ENCODE measurements at places on chromosomes 6 and 20.

GRCh38 chr6:167396068-167396658 is 71.3 kb downstream of the TTLL2 start:
- DNase-seq, result no peak

DNA sequence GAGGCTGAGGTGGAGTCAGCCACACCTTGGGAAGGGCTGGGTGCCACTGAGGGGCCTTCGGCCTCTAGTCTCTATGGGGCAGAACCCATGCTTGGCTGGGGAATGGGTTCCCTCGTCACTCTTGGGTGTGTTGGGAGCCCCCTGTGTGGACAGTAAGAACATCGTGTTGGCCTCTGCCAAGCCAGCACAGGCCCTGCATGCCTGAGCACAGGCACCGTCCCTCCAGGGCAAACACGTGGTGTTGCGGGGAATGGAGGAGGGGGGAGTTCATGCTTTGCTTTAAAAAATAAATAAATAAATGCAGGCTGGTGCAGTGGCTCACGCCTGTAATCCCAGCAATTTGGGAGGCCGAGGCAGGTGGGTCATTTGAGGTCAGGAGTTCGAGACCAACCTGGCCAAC is 63.0 kb downstream of the EZR start:
- no peak for DNase-seq

DNA sequence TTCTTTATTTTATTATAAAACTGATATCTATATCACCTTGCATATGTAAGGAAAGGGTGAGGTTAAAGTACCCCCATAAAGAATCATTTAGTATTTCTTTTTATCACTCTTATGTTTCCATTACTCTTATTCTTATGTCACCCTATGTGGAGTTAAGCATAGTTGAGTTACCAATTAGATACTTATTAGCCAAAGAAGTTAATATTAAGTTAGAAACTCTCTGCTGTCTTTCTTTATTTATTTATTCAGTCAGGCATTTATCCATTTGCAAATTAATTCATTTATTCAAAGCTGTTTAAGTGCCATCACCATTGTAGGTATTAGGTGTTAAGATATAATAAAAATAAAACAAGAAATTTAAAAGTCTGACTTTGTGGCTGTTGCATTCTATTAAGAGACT is 1279.1 kb upstream of the CITED2 start:
- no peak for DNase-seq

- no peak for DNase-seq
These were observed 27.1 kb upstream of the FBXO9 start for GRCh38 chr6:53038141-53038540.

DNA sequence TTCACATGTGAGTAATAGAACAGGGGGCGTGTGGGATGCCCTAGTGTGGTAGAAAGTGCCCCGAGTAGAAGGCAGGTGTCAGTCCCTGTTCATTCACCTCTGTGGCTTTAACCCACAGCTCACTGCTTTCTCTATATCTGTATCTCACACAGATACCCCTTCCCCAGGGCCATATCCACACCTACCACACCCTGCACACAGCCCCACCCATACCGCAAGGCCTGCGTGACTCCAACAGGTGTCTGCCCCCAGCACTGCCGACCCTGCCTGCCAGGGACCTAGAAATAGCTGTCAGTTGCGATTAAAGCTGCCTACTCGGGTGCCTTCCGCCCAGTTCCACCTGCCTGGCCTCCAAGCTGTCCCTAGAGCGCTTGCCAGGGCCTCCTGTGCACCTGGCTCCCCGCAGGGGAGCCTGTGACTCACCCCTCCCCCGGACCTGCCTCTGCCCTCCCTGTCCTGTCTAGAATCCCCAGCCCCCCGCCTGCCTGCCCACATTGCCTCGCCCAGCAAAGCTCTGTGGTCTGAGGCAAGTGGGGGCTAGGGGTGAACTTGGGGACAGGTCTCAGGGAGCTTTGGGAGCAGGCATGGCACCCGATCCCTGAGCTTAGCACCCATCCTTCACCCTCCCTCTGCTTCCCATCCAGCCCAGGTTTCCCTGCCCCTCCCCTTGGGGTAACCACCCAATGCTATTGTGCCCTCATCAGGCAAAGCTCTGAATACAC is 38.3 kb upstream of the ID1 start:
- peak; percentile 21 for DNase-seq

- no peak for DNase-seq
These were observed 19.3 kb downstream of the DOP1A start for GRCh38 chr6:83086751-83087150.

GRCh38 chr6:157403686-157404051 is 22.7 kb downstream of the ZDHHC14 start:
- DNase-seq, result no peak

- DNase-seq, result peak; percentile 5
These were observed 12.2 kb downstream of the TOP1 start for GRCh38 chr20:41040855-41041254.

DNA sequence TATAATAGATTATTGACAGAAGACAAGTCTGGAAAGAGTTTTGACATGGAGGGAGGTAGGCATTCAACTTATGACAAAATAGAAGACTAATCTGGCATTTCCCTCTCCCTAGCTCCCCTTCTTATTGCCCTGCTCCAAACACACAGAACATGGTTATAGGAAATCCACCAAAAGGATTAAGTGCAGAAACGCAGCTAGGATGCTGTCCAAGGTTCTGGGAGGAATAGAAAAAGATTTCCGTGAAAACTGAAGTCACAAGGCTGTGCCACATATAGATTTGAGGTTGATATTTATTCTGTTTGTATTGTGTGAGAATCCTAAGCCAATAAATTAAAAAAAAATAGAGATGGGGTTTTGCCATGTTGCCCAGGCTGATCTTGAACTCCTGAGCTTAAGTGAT is 107.9 kb upstream of the MAP3K7 start:
- DNase-seq, result no peak

GRCh38 chr6:75932067-75932466 is 140.4 kb downstream of the IMPG1 start:
- no peak for DNase-seq

DNA sequence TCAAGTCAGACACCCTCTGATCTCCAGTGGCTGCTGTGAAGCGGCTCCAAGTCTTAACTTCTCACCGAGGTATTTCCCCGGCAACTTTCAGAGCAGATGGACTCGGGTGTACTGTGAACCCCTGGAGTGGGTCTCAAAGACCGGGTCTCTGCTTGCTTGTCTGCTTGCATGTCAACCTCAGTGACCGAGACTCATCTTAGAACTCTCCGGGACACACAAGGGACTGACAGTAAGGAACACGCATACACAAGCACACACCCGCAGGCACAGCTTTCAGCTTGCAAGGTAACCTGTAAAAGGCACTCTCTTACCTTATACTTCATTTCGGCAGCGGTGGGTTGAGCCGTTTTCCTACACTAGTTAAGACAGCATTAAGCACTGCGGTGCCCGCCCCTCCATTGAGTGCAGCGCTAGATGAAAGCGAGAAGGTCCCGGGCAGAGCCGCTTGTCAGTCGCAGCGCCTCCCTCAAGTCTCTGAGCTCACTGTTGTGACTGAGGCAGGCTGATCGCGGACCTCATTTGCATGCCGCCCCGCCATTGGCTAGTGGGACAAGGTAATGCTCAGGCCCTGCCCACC is at the start of gene NEDD9:
NEDD9 (minus strand) TSS at position 476 of the 577 bp plus-strand sequence; CDS start at position 323, 153 bp downstream.
- peak; percentile 93 for DNase-seq

DNA sequence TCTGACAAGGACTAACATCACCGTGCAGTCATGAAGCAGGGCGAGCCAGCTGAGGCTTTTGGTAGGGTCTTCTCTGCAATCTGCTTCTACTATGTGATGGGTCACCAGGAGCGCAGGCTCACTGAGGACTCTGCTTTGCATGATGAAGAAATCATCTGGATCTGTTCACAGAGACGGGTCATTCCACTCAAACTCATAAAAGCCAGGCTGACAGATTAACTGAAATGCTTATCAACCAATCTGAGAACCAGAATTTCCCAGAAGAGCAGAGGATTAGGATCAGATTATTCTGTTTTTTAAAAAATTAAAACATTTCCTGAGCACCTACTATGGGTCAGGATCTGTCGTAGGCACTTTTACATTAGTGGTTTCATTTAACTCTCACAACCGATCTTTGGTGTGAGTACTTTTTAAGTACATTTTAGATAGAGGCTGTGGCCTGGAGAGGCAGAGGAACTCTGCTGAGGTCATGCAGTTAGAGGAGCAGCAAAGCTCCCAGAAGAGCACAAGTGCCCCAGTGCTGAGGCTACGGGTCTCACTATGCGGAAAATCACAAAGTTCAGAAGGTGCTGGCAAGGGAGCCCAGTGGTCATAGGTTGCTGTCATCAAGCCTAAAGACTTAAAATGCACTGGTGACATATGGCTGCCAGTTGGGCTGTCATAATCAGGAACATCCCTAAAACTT is 109.1 kb downstream of the BACH2 start:
- peak; percentile 29 for DNase-seq

DNA sequence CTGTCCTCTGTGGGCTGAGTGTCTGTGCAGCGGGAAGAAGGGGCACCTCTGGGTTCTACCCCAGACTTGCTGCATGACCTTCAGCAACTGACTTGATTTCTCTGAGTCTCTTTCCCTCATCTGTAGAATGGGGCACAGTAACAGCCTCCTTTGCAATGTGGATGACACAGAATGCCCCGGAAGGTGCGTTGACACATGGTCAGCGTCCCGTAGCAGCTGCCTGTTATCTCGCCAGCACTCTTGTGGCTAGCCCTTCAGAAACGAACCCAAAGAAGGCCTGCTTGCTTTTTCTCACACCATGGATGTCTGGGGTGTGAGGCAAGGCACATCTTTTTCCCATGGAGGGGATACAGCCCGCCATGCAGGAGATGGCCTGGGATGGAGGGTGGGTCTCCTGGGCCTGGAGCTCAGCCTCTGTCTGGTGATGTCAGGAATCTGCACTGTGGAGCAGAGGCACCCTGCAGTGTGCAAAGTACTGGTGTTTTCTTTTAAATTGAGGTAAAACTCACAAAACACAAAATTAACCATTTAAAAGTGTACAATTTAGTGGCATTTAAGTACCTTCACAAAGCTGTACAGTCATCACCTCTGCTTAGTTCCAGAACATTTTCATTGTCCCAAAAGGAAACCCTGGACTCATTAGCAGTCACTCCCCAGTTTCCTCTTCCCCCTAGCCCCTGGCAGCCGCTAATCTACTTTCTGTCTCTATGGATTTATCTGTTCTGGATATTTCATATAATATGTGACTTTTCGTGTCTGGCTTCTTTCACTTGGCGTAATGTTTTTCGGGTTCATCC is 59.8 kb upstream of the FAM83D start:
- no peak for DNase-seq

- DNase-seq, result no peak
These were observed 213.9 kb downstream of the KCNQ5 start for GRCh38 chr6:72835749-72836148.

DNA sequence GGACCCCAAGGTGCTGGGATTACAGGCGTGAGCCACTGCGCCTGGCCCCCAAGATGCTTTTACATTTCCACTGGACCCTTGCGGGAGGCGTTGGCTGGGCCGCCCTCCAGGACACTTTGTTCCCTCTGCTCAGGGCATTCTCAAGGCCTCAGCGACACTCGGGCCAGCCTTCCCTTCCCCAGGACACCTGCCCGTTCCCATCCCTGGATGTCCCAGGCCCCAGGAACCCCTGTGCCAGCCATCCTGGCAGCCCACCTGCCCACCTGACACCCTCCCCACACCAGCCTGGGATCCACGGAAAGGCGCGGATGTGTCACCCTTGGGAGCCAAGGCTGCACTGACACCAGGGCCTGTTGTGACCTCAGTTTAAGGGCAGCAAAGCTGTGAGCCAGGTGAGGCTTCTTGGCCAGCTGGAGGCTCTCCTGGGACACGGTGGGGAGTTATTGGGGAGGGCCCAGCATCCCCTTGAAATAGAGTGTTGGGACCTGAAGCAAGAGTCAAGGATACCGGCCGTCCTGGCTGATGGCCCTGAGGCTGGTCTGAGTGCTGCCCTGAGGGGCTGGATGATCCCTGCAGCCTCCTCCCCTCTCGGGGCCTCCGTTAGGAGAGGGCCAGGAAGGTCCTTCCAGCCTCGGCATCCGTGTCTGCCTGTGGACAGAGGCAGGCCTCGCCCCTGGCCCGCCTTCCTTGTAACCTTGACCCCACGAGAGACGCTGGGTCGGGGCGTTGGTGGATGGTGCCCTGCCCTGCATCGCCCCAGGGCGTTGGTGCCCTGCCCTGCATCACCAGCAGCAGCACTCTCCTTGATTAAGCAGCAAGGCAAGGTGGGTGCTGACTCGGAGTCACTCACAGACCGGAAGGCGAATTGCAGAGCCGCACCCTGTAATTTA is 84.2 kb upstream of the BHLHE23 start:
- no peak for DNase-seq

DNA sequence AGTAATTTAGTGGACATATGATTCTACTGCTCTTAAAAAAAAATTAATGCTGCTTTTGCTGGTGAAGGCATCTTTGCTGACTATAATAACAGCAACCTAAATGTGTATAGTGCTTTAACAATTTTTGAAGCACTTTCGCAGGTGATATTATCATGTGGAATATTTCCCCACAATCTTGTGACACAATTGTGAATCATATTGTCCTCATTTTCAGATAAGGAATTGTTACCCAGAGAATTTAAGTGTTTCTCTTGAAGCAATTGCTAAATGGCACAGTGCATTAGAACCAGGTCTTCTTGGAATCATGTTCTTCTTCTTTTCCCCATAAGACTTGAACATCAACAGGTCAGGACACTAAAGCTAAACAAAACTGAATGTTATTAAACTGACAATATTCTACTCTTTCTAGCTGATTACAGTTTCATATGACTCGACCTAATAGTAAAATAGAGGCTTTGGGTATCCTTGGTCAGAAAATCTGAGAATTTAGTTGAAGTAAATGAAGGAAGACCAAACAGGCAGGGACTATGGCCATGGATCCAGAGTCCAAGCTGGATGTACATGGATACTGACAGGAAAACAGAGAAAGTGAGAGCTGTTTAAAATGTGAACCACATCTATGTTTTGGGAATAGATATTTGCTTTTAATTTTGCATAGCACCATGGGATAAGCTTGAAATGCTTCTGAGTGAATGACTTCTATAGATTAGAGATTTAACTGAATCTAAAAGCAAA is 121.8 kb upstream of the SLC35B3 start:
- no peak for DNase-seq

GRCh38 chr6:163992701-163993100 is 578.2 kb downstream of the QKI start:
- DNase-seq, result no peak

DNA sequence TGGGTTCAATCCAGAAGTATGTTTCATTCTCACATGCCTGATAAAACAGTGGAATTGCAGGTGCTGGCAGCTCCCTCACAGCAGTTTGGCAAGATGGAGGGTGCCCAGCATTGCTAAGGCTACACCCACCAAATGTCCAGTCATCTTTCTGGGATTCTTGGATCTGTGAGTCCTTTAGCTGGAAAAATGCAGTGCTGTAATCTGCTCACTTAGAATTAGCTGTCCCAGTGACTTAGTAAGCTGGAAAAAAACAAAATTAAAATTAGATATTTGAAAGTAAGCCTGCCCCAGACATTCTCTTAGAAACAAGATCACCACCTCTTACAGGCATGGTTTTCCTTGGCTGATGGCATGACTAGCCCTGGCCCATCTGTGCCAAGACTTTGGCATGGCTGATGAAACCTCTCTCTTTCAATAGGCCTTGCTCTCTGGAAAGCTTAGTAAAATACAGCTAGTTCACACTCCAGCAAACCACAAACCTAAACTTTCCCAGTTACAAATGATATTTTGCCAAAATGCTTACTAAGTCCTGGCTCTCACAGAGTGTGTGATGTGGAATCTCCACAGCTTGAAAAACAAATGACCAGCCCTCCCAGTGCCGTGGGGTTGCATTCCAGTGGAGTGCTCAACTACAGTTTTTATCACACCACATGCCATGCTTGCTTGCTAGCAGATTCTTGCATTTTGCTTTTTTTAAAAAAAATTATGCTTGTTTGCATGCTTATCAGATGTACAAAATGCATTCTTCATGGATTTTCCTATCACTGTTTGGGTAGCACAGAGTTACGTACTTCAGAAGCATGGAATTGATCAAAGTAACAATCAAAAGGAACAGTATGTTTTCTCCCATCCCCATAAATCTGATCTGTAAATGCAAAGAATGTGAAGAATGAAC is 261.5 kb downstream of the EYA4 start:
- no peak for DNase-seq
